ENCODE measurements at places on chromosomes 7 and 10.
A peak's percentile ranks its signal among the peaks of the same experiment; 100 is the strongest.

GRCh38 chr10:24851629-24852028 is 100.8 kb downstream of the PRTFDC1 start:
- no peak for DNase-seq

GRCh38 chr10:50431791-50432190 is 180.5 kb upstream of the ASAH2 start:
- no peak for DNase-seq

- no peak for DNase-seq
Observed at GRCh38 chr10:130756651-130757050, 554.9 kb downstream of the TCERG1L start.

DNA sequence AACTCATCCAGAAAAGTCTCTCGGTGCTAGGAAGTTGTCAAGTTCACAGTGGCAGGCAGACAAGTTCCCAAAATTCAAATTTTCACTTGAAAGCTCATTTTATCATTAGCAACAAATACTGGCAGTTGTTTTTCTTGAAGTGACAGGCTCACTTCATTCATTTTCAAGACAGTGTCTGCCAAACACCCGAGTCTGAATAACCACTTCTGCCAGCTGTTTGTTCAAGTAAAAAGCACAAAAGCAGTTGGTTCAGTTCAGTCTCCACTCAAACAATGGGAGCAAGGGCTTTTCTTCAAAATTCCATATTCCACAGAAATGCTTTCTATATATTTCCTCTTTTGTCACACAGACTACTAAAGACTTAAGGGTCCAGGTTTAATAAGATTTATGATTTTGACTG is 47.7 kb upstream of the ATP6V0A4 start:
- DNase-seq = no peak

GRCh38 chr10:28734938-28735759 is 57.8 kb downstream of the BAMBI start:
- peak; percentile 98 for DNase-seq

DNA sequence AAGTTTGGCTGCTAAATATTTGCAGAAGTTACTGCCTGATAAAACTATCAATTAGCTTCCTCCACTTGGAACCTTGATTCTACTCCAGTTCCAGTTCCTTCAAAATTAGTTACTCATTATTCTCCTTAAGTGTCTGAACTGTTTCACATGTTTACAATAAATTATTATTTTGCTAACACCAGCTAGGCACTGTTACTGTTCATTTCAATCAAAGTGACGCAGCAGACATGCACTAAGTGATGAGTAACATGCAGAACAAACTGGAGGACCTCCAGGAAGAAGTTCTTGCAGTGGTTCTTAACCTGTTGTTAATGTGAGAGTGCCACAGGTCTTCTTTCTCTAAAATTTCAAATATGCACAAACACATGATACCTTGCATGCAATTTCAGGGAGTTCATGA is 491.8 kb upstream of the SEMA3A start:
- no peak for DNase-seq

DNA sequence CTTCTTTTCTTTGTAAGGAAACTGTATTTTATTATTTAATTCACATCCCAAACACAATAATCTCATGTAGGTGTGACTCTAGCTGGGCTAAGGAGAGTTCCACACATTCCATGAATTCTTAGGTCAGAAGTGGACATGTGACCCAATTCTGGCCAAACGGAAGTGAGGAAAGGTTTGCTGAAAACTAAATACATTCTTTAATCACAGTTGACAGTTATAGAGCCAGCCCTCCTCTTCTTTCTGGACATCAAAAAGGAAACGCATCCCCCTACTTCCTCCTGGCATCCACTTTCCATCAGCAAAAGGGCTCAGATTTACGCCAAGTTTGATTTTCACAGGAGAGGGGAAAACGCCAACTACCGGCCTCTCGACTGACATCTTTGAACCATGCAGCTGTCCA is 774.4 kb upstream of the POM121L12 start:
- no peak for DNase-seq

DNA sequence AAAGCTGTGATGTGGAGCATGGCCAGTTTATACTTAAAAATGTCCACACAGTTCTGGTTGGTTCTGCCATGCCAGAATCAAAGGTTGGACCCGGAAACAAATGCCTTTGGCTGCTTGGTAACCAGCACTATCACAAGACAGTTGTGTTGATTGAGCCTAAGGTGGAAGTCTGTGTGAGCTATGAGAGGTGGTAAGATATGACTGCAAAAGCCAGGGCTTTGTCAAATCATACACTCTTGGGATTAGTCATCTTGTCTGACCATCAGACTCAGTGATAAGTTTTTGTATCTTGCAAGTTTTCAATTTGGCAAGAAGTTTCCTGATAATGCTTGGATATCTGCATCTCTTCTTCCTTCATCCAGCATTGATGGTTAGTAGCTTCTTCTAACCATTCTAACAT is 35.5 kb downstream of the GPR141 start:
- DNase-seq = no peak

DNA sequence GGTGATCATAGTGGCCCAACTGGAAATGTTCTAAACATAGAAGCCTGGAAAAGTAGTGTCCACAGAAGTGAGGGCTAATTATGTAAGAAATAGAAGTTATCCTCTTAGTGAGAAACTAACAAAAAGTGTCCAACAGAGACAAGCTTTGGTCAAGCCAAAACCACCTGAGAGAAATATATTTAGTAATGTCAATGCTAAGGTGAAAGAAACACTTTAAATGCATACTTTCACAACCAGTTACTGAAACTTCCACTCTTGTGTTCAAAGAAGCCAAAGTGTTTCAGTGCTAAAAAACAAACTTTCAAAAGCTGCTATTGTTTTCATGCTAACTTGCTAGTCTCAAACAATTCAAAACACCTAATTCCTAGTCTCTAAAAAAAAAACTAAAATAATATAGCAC is 18.1 kb downstream of the RAB11FIP2 start:
- no peak for DNase-seq

DNA sequence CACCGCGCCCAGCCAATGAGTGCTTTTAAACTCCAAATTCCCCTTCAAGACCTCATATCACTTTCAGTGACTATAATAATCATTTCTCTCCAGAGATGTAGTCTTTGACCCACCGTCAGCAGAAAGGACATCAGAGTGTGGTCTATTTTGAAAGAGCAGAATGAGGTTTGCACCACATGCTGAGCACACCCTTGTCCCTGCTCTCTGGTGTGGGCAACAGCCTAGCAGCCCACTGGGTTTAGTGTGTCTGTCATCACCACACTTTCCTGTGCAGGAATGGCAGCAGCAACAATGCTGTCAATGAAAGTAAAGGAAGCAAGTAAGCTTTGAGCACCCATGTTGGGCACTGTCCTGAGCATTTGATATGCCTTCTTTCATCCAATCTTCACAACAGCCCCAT is 122.4 kb downstream of the PLXNA4 start:
- no peak for DNase-seq

GRCh38 chr7:14839307-14839706 is 63.2 kb downstream of the DGKB start:
- DNase-seq = no peak

- DNase-seq = no peak
Observed at GRCh38 chr10:99438890-99439289, 8.5 kb upstream of the GOT1 start.

DNA sequence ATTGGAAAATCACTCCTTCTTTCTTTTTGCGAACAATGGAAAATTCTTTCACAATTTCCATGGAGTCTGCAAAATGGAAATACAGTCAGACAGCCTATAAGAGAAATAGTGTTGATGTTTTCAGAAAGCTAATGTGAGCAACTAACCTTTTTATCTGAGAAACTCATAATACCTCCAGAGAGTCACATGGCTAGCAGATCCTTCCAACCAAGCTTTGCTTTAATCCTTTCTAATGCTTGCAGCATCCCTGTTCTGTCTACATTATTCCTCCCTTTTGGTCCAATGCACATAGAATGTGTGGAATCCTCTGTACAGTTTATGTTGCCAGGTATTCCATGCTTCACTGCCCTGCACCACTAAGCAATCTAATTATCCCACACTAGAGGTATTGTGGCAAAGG is 717.5 kb upstream of the LRRN3 start:
- DNase-seq = no peak

DNA sequence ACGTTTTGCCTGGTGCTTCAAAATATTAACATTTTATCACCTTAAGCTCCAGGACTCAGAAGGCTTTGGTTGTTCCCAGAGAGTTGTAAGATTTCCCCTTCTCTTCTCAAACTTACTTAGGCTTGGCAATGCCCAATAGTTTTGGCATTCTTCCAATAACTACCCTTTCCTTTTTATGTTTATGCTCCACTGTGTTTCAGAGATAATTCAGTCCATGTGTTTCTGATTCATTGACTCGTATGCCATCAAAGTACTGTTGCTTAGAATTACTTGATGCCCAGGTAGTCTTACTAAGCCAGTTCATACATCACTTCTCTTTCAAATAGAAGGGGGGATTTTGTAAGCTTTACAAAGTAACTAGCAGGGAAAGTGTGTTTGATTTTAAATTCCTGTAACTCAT is 66.6 kb downstream of the AGMO start:
- no peak for DNase-seq

DNA sequence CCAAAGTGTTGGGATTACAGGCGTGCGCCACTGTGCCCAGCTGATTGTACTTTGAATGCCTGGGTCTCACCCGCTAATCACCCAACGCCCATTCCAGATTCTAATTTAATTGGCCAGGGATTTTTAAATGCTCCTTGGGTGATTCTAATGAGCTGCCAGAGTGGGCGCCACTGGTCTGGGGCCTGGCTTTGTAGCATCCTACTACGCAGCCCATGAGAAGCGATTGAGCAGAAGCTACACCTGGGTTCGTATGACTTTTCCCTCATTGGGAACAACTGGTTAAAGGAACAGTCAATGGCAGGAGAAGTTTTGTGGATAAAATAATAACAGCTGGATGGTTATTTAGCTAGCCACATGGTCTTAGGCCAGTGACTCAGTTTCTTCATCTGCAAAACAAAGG is 108.0 kb downstream of the SPAG6 start:
- DNase-seq = no peak

DNA sequence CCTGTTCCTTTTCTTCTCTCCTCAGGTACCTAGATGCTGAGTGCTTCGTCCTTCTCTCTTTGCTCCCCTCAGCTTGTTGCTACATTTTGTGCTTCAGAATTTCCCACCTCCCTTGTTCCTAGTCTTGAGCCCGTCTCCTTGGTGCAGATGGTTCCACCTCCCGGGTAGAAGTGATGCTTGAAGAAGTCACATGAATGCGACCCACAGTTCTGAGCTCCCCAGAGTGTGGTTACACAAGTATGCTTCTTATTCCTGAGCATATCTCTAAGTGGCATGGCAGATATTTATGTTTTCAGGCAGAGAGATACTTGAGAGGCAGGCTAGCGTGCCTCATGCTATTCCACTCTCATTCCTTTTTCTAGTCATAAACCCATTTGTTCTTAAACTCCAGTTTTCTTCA is 34.0 kb downstream of the INPP5F start:
- peak; percentile 85 for DNase-seq

GRCh38 chr7:473211-473734 is 46.4 kb downstream of the PDGFA start:
- no peak for DNase-seq

- no peak for DNase-seq
Observed at GRCh38 chr10:44368637-44369036, 16.3 kb downstream of the CXCL12 start.

DNA sequence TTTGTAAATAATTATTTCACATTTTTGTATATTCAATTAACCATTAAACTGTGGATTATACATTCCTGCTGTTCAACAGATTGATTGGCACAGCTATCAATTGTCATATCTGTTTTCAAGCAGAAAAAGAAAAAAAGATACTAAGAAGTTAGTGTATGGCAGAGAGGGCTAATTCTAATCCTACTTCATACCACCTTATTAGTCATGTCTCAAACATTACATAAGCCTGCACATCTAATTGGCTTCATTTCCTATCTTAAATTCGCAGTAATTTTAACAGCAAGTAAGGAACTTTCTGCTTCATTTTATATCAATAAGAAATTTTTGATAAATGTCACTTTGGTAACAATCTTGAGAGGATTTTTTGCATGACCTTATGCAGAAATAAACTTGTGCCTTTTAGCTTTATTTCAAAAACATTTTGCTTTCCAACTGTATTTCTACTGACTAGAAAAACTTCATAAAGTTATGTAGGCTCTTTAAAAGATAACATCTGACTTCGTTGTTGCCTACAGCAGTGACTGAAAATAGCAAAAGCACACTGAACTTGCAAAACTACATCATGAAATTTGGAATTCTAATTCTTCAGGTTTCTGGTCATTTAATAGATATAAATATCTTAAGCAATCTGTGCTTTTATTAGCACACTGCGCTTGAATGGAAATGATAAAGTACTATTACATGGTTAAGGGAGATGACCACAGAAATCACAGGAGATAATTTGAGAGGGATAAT is 111.5 kb downstream of the SEMA3C start:
- DNase-seq = no peak

GRCh38 chr7:132116369-132116768 is 459.9 kb downstream of the PLXNA4 start:
- DNase-seq = no peak

DNA sequence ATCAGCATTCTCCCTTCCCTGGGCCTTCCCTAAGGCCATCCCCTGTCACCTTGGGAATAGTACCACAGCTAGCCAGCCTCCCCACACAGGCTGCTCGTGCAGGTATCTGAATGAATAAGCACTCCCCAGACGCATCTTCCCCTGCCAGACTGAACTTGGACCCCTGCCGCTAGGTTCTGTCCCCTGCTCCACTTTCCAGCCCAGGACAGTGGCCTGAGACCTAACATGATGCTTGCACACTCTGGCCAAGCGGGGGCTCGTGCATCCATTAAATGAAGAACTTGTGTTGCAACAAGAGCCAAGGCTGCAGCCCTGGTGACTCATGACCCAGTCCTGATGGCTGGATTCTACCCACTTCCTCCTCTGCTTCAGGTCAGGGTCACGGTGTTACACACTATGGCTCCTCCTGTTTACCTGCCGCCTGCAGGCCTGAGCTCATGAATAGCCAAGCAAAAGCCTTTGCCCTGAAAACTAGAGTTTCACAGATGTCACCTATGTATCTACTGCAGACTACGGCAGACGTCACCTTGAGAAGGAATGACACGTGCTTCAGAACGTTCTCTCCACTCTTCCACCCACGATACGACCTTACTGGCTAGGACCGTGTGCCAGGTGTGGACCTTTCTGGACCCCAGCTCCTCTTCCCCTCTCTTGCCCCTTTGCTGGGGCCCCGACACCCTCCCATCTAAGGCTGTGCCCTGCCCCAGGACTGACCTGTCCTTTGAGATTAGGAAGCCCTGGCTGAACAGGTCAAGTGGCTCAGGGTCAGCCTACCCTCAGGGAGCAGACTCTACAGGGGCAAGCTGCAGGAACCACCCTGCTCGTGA is 6.5 kb downstream of the ASB13 start:
- peak; percentile 72 for DNase-seq

- DNase-seq = no peak
Observed at GRCh38 chr10:6586501-6586900, 6.4 kb upstream of the PRKCQ start.

- no peak for DNase-seq
Observed at GRCh38 chr7:7764520-7765396, 46.4 kb upstream of the RPA3 start.

- DNase-seq = no peak
Observed at GRCh38 chr10:120086066-120086465, 193.5 kb downstream of the SEC23IP start.

- DNase-seq = no peak
Observed at GRCh38 chr10:93596539-93596938, 4.5 kb downstream of the RBP4 start.

- no peak for DNase-seq
Observed at GRCh38 chr10:24414597-24414996, 205.7 kb downstream of the KIAA1217 start.

GRCh38 chr7:113320419-113320818 is 202.1 kb upstream of the SMIM30 start:
- DNase-seq = no peak

GRCh38 chr7:136502162-136502561 is 366.3 kb upstream of the CHRM2 start:
- peak; percentile 53 for DNase-seq

- DNase-seq = peak; percentile 90
Observed at GRCh38 chr7:77687100-77687746, 9.0 kb upstream of the RSBN1L start.
